ENCODE measurements at places on chromosomes 5 and 9. TPM values are rescaled to one million over a fixed set of nuclear protein-coding genes. Genes with fewer than 3 reads are reported as not detected.

The PCDHGB7 gene
- total RNA-seq, result 0.07 TPM

The ARHGEF28 gene
- 17.8 TPM for total RNA-seq

The TRIP13 gene
- 54.3 TPM for total RNA-seq

The LHX3 gene
- total RNA-seq, result 0.09 TPM

The TXNDC8 gene
- total RNA-seq, result not detected

The SGTB gene
- total RNA-seq, result 11.4 TPM

The PCDHA9 gene
- total RNA-seq, result not detected

The UNC5A gene
- total RNA-seq, result 0.12 TPM

The RNF224 gene
- 0.13 TPM for total RNA-seq

The INSL4 gene
- total RNA-seq, result 19.2 TPM

The OBP2B gene
- not detected for total RNA-seq

The RIOK2 gene
- 21.1 TPM for total RNA-seq

The HAVCR1 gene
- total RNA-seq, result 43.9 TPM

The TUSC1 gene
- 6.8 TPM for total RNA-seq

The FOXI1 gene
- not detected for total RNA-seq

The FOXD4L5 gene
- total RNA-seq, result 0.10 TPM

The NUTM2F gene
- total RNA-seq, result not detected

The ZBED3 gene
- 4.5 TPM for total RNA-seq

The CDO1 gene
- total RNA-seq, result not detected

The TCERG1 gene
- 55.9 TPM for total RNA-seq

The FREM1 gene
- not detected for total RNA-seq

The HMGCS1 gene
- 63.3 TPM for total RNA-seq

The LHX2 gene
- total RNA-seq, result 4.6 TPM

The OGN gene
- not detected for total RNA-seq

The IFNA2 gene
- not detected for total RNA-seq

The NR5A1 gene
- total RNA-seq, result 0.05 TPM

The TSSK1B gene
- not detected for total RNA-seq

The PAEP gene
- 0.20 TPM for total RNA-seq

The LRRC70 gene
- 0.14 TPM for total RNA-seq

The TMC1 gene
- 0.05 TPM for total RNA-seq

The LOX gene
- 1.8 TPM for total RNA-seq

The C6 gene
- total RNA-seq, result not detected

The POU5F2 gene
- not detected for total RNA-seq

The WNT8A gene
- not detected for total RNA-seq

The CCDC152 gene
- total RNA-seq, result not detected

The VAV2 gene
- 48.7 TPM for total RNA-seq

The CDC25C gene
- total RNA-seq, result 12.0 TPM

The CD74 gene
- total RNA-seq, result not detected

The F2RL1 gene
- total RNA-seq, result 254 TPM

The CYLC2 gene
- total RNA-seq, result not detected

The TMEFF1 gene
- 1.5 TPM for total RNA-seq

The CCL21 gene
- not detected for total RNA-seq

The ERCC8 gene
- total RNA-seq, result 21.7 TPM

The PDLIM4 gene
- total RNA-seq, result not detected

The PLAA gene
- 34.1 TPM for total RNA-seq

The NR4A3 gene
- 3.2 TPM for total RNA-seq

The RBM18 gene
- total RNA-seq, result 13.0 TPM

The TRIM41 gene
- total RNA-seq, result 22.2 TPM

The CXCL14 gene
- 0.12 TPM for total RNA-seq

The CCNI2 gene
- total RNA-seq, result 0.20 TPM

The RASGRF2 gene
- 2.4 TPM for total RNA-seq

Measured in A549 treated with DMSO at 1 μM for 4 hours (cell line).